ENCODE measurements at places on chromosomes 1 and 21. TPM values are rescaled to one million over a fixed set of nuclear protein-coding genes. Genes with fewer than 3 reads are reported as not detected.
A peak's percentile ranks its signal among the peaks of the same experiment; 100 is the strongest.

PLA2G2A gene
- total RNA-seq = 69.0 TPM

DNM3 gene
- total RNA-seq = 1.2 TPM

CFHR2 gene
- total RNA-seq = not detected

CR1L gene
- not detected for total RNA-seq

ANKRD65 gene
- 1.7 TPM for total RNA-seq

CFHR1 gene
- not detected for total RNA-seq

PDZK1IP1 gene
- total RNA-seq = not detected

DHRS3 gene
- 89.7 TPM for total RNA-seq

DMBX1 gene
- not detected for total RNA-seq

DNA sequence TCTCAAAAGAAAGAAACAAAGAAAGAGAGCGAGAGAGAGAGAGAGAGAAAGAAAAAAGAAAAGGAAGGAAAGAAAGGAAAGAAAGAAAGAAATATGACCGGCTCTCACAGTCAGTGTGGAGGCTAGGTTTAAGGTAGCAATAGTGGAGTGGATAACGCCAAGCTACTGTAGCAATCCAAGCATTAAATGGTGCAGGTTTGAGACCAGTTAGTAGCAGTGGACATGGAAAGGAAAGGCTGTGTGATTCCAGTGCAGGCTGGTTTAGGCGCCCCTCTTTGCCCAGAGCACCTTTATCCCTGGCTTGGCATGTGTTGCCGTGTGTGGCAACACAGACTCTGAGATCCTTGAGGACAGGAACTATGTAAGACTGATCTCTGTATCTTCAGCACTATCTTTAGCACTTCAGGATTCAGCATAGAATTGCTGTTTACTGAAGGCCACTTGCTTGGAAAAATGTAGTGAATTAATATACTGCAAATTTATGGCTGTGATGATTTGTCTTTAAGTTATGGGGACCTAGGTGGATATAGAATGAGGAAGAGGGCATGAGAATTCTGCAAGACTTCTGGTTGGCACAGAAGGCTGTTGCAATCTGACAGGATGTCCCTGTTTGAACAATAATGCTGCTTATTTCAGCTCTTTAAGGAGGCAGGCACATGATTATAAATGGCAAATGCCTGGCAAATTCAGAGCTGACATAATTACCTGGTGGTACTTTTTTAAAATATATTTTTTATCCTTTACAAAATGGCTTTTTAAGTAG is 10.8 kb upstream of the OSBPL9 start:
- no peak overlapping the region for H3K4me3 ChIP-seq
- no peak overlapping the region for H3K27ac ChIP-seq
- peaks cover 4% of the 10 kb centered on the region for H3K4me1 ChIP-seq
- no peaks in the 10 kb centered on the region for H3K27me3 ChIP-seq

GRCh38 chr1:40921981-40922677 is 57.4 kb upstream of the CTPS1 start:
- peaks cover 10% of the 10 kb centered on the region for H3K4me1 ChIP-seq
- H3K27ac ChIP-seq = no peak overlapping the region
- no peaks in the 10 kb centered on the region for H3K36me3 ChIP-seq

DNA sequence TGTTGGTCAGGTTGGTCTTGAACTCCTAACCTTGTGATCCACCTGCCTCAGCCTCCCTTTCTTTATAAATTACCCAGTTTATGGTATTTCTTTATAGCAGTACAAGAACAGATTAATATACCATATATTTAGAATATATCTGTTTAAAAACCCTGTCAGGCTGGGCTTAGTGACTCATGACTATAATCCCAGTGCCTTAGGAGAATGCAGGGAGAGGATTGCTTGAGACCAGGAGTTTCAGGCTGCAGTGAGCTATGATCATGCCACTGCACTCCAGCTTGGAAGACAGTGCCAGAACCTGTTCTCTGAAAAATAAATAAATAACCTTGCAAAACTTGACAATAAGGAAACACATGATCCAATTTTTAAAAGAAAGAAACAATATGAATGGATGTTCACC is 43.9 kb downstream of the ZNF684 start:
- no peaks in the 10 kb centered on the region for H3K27me3 ChIP-seq
- no peak for DNase-seq
- H3K36me3 ChIP-seq = no peaks in the 10 kb centered on the region
- no peak overlapping the region for H3K27ac ChIP-seq

DNA sequence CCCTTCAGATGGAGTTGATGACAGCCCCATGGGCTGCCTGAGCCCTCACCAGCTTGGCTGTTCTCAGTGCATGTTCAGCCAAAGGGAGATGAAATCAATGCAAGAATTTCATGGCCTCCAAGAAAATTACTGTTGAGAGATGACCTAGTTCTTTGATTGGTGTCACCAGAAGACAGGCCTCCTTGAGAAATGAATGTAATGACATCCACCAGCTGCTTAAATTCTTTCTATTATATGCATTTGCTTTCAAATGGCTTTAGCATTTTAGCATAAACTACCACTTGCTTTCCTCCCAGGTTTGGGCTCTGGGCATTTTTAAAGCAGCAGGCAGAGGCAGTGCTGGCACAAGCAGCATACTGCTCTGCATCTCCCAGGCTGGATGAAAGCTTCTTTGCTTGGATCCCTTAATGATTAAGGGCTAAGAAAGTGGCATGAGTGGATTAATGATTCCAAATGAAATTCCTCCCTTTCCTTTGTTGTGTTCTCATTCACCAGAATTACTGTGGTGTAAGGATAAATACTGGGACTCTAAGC is 278.4 kb downstream of the ZNF326 start:
- H3K27me3 ChIP-seq = no peaks in the 10 kb centered on the region
- no peak for DNase-seq
- no peak overlapping the region for H3K27ac ChIP-seq
- H3K4me3 ChIP-seq = no peak overlapping the region

- H3K27ac ChIP-seq = peak overlapping the region; percentile 99
- no peaks in the 10 kb centered on the region for H3K36me3 ChIP-seq
- peaks cover 42% of the 10 kb centered on the region for H3K4me1 ChIP-seq
- no peaks in the 10 kb centered on the region for H3K27me3 ChIP-seq
These were observed 48.0 kb downstream of the H3-3A start for GRCh38 chr1:226110249-226111097.

GRCh38 chr21:44853601-44854390 is 19.7 kb downstream of the PTTG1IP start:
- no peaks in the 10 kb centered on the region for H3K27me3 ChIP-seq
- DNase-seq = peak; percentile 61
- H3K4me1 ChIP-seq = peaks cover 75% of the 10 kb centered on the region
- H3K27ac ChIP-seq = peak overlapping the region; percentile 69
- H3K4me3 ChIP-seq = no peak overlapping the region
- H3K36me3 ChIP-seq = peaks cover 66% of the 10 kb centered on the region

- no peaks in the 10 kb centered on the region for H3K4me1 ChIP-seq
- H3K27ac ChIP-seq = no peak overlapping the region
These were observed 11.6 kb upstream of the CD46 start for GRCh38 chr1:207740207-207740606.

- peaks cover 29% of the 10 kb centered on the region for H3K27me3 ChIP-seq
- no peaks in the 10 kb centered on the region for H3K36me3 ChIP-seq
- no peak overlapping the region for H3K27ac ChIP-seq
- H3K4me1 ChIP-seq = no peaks in the 10 kb centered on the region
These were observed 5.6 kb upstream of the RD3 start for GRCh38 chr1:211497489-211498045.
